Kidney (tissue), 22 donors: ENCODE measurements at places on chromosomes 13 and 19. TPM values are rescaled to one million over a fixed set of nuclear protein-coding genes. Genes with fewer than 3 reads are reported as not detected.
A peak's percentile ranks its signal among the peaks of the same experiment; 100 is the strongest.

DNA sequence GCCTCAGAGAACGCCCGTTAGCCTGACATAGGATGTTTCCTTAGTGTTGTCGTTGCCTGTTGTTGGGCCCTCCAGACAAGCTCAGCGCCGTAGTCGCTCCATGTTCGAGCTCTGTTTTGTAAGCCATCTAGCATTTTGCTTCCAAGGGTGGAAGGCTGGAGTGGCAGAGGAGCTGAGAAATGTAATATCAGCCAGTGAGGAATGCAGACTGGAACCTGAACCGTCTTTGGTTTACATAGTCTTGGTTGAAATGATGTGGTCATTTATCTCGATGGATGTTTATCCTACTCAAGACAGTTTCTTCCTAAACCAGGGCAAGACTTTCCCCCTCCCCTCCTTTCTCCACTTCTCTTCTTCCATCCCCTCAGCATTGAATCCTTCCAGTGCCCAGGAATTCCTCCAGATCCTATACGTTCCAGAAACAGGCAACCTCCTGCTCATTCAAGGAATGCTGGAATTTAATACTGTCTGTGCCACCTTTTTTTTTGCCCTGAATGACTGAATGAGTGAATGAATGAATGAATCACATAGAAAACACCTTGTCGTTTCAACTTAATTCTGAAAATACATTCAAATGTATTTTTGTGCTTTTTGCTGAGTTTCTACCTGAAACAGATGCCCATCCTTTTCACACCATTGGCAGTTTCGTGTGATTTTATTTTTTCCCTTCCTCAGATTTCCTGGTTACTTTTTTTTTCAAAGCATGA, 109.5 kb upstream of the MBNL2 start:
- DNase-seq, result no peak
- H3K4me1 ChIP-seq, result peaks cover 18% of the 10 kb centered on the region
- no peak overlapping the region for H3K27ac ChIP-seq
- H3K36me3 ChIP-seq, result no peaks in the 10 kb centered on the region
- no peaks in the 10 kb centered on the region for H3K27me3 ChIP-seq

- H3K36me3 ChIP-seq, result no peaks in the 10 kb centered on the region
- H3K27me3 ChIP-seq, result no peaks in the 10 kb centered on the region
- no peak for DNase-seq
- H3K27ac ChIP-seq, result no peak overlapping the region
These were observed 10.6 kb upstream of the MADCAM1 start for GRCh38 chr19:485583-486236.

GRCh38 chr19:49553451-49554271, 25.9 kb downstream of the RCN3 start:
- H3K27me3 ChIP-seq, result no peaks in the 10 kb centered on the region
- H3K27ac ChIP-seq, result no peak overlapping the region
- DNase-seq, result no peak
- no peak overlapping the region for H3K4me3 ChIP-seq
- H3K4me1 ChIP-seq, result peaks cover 2% of the 10 kb centered on the region
- H3K36me3 ChIP-seq, result peaks cover 15% of the 10 kb centered on the region

- DNase-seq, result no peak
- H3K27ac ChIP-seq, result no peak overlapping the region
- H3K36me3 ChIP-seq, result no peaks in the 10 kb centered on the region
- no peak overlapping the region for H3K4me3 ChIP-seq
These were observed 4.9 kb downstream of the CCDC122 start for GRCh38 chr13:43874504-43875092.

DNA sequence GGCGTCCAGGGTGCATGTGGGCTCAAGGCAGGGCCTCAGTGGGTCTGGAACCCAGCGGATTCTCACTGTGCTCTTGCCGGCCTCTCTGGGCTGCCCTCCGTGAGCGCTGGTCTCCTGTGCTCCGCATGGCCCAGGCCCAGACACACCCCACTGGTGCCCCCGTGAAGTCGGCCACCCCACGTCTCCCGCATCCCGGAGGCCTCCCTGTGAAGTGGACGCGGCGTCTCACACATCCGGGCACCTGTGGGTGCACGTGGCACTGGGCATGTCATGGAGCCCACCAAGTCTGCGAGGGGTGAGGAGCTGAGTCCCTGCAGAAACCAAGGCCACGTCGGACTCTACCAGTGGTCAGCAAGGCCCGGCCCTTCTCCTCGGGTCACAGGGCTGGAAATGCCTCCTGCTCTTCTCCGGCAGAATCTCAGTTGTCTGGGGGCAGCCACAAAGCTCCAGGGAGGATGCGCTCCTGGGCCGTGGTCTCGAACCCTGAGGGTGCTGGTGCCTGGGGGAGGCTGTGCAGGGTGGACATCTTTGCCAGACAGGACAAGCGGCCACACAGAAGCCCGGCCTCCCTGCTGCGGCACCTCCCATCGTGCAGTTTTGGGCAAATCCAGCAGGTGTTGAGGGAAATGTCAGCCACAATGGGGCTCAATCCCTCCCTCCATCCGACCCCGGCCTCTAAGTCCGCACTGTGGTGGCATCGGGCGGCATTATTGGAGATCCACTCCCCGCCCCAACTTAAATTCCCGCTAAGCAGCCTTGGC, 2.2 kb downstream of the C13orf46 start:
- H3K27me3 ChIP-seq, result no peaks in the 10 kb centered on the region
- no peak overlapping the region for H3K27ac ChIP-seq
- H3K4me3 ChIP-seq, result no peak overlapping the region
- no peaks in the 10 kb centered on the region for H3K36me3 ChIP-seq
- H3K4me1 ChIP-seq, result no peaks in the 10 kb centered on the region
- DNase-seq, result no peak

DNA sequence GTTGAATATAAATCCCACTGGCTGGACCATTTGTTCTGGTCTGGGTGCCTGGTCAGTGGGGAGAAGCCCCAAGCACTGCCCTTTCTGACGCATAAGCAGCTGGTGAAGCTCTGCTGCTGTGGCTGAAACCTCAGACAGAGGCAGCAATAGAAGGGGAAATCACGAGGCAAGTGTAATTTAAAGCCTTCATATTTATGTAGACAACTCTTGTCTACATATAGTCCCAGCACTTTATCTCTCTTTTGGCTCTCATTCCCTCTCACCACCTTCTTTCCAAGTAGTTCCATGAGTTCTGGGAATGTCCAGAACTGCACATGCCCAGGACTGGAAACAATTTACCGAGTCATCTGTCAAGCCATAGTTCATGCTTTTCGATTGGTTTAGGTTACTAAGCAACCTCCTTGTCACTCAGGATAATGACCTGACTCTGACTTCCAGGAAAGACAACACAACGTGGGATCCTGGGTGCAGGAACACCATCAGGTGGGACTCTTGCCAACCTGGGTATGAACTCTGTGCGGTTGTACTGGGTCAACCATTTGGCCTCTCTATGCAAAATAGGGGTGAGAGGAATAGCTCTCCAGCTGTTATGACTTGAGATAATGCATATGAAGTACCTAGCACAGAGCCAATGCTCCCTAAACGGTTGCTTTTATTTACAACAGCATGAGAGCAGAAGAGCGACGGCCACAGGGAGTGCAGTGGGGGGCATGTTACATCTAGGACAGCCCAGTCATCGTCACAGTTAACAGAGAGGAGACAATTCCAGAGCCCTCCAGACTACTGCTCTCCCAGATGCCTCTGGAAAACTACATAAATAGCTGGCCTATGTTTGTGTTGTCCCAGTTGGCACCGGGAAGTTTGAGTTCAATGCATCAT, 321.9 kb downstream of the FOXO1 start:
- H3K36me3 ChIP-seq, result no peaks in the 10 kb centered on the region
- no peaks in the 10 kb centered on the region for H3K27me3 ChIP-seq
- no peak overlapping the region for H3K27ac ChIP-seq
- no peaks in the 10 kb centered on the region for H3K4me1 ChIP-seq
- DNase-seq, result no peak

DNA sequence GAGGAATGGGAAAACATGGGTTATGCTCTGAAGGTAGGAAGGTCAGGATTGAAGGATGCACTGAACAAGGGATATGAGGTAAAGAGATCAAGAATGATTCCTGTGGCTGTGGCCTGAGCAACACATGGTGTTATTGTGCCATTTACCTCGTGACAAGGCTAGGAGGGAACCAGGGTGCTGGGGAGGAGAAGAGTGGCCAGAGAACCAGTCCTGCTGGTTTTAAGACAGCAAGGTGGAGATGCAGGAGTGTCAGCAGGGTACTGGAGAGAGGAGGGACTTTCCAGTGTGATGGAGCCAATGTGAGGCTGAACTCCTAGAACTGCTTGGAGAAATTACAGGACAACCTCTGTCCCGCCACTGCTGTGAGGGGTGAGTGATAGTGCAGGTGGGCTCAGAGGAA, 282.4 kb downstream of the MYO16 start:
- no peaks in the 10 kb centered on the region for H3K4me1 ChIP-seq
- H3K27ac ChIP-seq, result no peak overlapping the region

- H3K36me3 ChIP-seq, result peaks cover 8% of the 10 kb centered on the region
- DNase-seq, result peak; percentile 44
These were observed 730 bp downstream of the ZNF260 start for GRCh38 chr19:36527341-36527740.

DNA sequence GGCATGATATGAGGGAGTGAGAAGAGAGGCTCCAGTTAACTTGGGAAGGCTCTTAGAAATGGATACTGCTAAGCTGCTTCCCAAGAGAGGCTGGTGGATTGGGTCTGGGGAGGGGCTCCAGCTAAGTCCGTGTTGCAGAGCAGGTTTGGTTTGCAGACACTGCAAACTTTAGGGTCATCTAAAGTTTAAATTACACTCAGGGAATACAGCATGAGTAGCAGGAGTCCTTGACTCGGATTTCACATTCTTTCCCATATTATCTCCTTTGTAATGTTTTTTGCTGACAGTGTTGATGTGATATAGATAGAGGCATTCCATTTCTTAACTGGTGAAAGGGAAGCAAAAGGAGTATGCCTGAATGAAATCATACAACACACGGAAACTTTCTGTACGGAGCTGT, 31.9 kb downstream of the SGCG start:
- no peaks in the 10 kb centered on the region for H3K27me3 ChIP-seq
- H3K36me3 ChIP-seq, result no peaks in the 10 kb centered on the region
- H3K4me3 ChIP-seq, result no peak overlapping the region
- DNase-seq, result peak; percentile 54

DNA sequence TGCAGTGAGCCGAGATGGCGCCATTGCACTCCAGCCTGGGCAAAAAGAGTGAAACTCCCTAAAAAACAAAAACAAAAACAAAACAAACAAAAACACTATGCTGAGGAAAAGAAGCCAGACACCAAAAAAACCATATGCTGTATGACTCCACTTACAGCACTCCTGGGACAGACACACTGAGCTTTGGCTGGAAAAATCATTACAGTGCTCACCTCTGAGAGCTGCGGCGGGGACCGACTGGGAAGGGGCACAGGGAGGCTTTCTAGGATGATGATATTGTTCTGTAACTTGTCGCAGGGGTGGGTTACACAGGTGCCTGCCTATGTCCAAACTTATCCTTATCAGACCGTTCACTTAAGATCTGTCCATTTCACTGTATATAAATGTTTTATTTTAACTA, 7.8 kb downstream of the PNMA8A start:
- H3K27ac ChIP-seq, result no peak overlapping the region
- H3K4me3 ChIP-seq, result no peak overlapping the region
- DNase-seq, result no peak
- H3K36me3 ChIP-seq, result no peaks in the 10 kb centered on the region
- H3K4me1 ChIP-seq, result no peaks in the 10 kb centered on the region
- H3K27me3 ChIP-seq, result no peaks in the 10 kb centered on the region

- no peaks in the 10 kb centered on the region for H3K27me3 ChIP-seq
- no peak overlapping the region for H3K27ac ChIP-seq
- DNase-seq, result peak; percentile 39
- H3K4me3 ChIP-seq, result no peak overlapping the region
- no peaks in the 10 kb centered on the region for H3K4me1 ChIP-seq
These were observed 123.0 kb downstream of the SLC7A1 start for GRCh38 chr13:29472332-29472961.

GRCh38 chr13:110856942-110857835, 57.7 kb downstream of the ANKRD10 start:
- H3K4me3 ChIP-seq, result no peak overlapping the region
- H3K27ac ChIP-seq, result no peak overlapping the region
- H3K36me3 ChIP-seq, result no peaks in the 10 kb centered on the region

- H3K4me1 ChIP-seq, result no peaks in the 10 kb centered on the region
- no peak overlapping the region for H3K27ac ChIP-seq
- H3K36me3 ChIP-seq, result no peaks in the 10 kb centered on the region
- DNase-seq, result no peak
These were observed 166.0 kb downstream of the GPC5 start for GRCh38 chr13:91564396-91564795.

- no peaks in the 10 kb centered on the region for H3K36me3 ChIP-seq
- no peak overlapping the region for H3K4me3 ChIP-seq
- DNase-seq, result no peak
- no peaks in the 10 kb centered on the region for H3K27me3 ChIP-seq
- H3K4me1 ChIP-seq, result no peaks in the 10 kb centered on the region
These were observed 6.1 kb upstream of the ADGRE5 start for GRCh38 chr19:14375055-14375581.

DNA sequence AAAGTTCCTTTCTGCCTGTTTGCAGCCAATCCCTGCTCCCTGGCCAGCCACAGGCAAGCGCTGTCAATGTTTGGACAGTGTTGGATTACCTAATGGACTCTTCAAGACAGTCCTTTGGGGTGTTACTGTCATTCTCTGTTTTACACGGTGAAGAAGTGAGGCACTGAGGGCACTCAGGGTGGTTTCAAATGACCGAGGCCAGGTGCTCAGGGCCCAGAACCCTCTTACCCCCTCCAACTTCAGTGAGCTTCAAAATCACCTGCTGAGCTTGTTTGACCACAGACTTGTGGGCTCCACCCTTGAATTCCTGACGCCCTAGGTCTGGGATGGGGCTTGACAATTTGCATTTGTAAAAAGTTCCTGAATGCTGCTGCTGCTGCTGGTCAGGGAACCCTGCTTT, 97.9 kb downstream of the GGACT start:
- H3K36me3 ChIP-seq, result no peaks in the 10 kb centered on the region
- DNase-seq, result peak; percentile 72

DNA sequence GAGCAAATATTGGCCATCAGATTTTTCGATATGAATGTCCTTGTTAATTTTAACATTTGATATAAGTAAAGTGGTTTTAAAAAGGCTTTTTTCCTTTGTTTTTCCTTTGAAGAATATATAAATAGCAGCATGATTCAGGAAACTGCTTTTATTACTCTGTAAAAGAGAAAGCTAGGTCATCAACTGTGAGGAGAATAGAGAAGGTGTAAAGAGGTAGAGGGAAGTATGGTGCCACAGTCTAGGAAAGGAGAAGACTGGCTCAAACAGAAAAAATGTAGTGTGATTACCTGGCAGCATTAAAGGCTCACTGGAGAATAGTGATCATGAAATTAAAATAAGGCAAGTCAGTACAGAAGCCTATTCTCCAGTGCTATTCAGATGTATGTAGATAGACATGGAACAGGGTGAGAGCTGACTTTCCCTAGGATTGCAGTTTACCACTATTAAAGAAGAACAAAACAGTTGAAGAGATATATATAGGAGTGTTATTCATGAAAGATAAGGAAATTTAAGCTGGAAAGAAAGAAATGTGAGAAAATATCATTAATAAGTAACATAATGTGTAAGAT, 1115.9 kb upstream of the PCDH9 start:
- no peak overlapping the region for H3K27ac ChIP-seq
- no peak overlapping the region for H3K4me3 ChIP-seq
- H3K36me3 ChIP-seq, result no peaks in the 10 kb centered on the region
- H3K4me1 ChIP-seq, result no peaks in the 10 kb centered on the region
- no peak for DNase-seq
- H3K27me3 ChIP-seq, result no peaks in the 10 kb centered on the region

Gene ZNF667
- total RNA-seq, result 8.5 TPM

Gene ZNF230
- 7.1 TPM for total RNA-seq

Gene LEUTX
- not detected for total RNA-seq

Gene FOXA3
- total RNA-seq, result 3.7 TPM

Gene KLK1
- total RNA-seq, result 0.41 TPM

Gene ZNF414
- 29.6 TPM for total RNA-seq

Gene CCDC70
- not detected for total RNA-seq

Gene CD22
- 15.4 TPM for total RNA-seq
